Left hindlimb (tissue), 1 donor: ENCODE measurements at places on chromosomes 13 and 19.

- no peak for DNase-seq
Measured at GRCh38 chr13:96940961-96941360, 53.3 kb downstream of the OXGR1 start.

DNA sequence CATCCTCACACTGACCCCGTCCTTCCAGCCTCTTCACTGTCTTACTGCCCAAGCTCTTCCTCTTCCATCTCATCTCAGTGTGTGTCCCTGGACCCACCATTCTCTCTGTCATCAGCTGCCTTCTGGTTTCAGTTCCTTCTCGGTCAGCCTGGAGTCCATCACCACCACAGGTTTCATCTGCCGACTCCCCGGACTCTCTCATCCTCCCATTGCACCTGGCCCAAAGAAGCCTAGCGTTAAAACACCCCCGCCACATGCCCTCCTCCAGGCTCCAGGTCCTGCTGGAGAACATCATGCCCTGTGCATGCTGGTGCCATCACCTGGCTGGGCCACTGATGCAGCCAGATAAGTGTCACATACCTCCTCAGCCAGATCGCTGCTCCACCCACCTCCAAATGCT lies 122.1 kb upstream of the GPR12 start:
- no peak for DNase-seq

DNA sequence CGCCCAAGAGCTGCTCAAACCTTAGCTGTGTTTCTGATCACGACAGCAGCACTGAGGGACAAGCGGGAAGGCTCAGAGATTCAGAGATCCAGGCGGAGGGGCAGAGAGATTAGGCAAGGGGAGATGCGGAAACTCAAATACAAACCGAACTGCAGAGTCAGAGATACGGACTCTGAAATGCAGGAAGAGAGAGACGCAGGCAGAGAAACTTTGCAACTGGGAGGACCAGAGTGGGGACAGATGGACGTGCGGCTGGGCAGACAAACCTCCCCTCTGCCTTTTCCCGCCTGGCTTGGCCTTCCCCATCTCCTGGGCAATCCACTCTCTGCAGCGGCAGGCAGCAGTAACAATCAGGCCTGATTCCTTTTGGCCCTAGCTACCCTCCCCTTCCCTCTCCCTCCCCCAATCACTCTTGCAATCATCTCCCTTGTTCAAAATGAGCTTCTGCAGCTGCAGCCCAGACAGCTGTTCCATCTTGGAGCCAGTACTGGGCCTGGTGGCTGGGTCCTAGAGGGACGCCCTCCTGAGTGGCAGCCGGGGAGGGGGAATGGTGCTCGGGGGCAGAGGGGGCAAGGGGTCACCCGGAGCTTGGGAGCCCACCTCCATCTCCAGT lies 29.7 kb downstream of the OLFM2 start:
- DNase-seq, result peak; percentile 59

- no peak for DNase-seq
Measured at GRCh38 chr13:102904408-102904862, 58.6 kb downstream of the ERCC5 start.

GRCh38 chr13:106186366-106187030 lies 349.0 kb downstream of the EFNB2 start:
- no peak for DNase-seq

DNA sequence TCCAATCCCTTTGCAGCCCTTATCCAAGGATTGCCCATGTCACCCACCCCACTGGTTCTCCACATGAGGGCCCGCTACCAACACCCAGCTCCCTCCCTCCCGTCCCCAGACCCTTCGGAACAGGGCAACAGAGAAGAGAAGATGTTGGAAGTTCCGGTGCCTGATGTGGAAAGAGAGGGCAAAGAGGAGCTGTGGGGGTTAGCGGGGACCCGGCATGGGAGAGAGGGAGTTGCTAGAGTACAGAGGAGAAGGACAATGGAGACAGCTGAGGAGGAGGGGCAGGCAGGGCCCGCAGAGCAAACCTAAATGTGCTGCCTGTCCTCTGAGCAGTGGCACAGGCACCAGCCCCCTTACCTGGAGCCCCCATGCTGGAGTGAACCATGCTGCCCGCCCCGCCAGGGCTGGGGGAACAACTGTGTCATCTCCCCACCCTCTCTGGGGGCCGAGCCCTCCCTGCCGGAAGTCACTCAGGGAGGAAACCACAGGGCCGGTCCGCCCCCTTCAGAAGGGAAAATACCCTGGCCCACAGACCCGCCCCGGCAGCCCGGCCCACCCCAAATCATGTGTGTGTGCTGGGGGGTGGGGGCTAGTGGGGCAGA lies at the start of gene POU2F2:
TSS of gene POU2F2 (minus strand) at position 417 of the 599 bp plus-strand sequence. CDS start at position 382, 35 bp downstream.
- DNase-seq, result no peak

- DNase-seq, result no peak
Measured at GRCh38 chr13:30078059-30078458, 227.6 kb upstream of the UBL3 start.

DNA sequence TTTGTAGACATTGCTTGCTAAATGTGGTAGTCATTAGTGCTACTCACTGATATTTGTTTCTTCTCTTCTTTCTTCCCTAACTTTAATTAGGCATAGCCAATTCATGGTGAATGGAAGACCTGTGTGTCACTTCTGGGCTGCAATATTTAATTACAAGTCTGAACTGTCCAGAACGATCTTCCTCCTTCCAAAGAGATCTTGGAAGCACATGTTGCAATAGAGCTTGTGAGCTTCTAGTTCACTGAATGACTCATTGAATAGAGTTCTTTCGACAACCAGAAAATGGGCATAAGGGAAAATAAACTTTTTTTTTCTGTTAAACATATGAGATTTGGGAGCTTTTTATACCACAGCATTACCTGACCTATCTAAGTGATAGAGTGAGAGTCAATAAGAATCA lies 1264.6 kb downstream of the PCDH9 start:
- DNase-seq, result no peak

DNA sequence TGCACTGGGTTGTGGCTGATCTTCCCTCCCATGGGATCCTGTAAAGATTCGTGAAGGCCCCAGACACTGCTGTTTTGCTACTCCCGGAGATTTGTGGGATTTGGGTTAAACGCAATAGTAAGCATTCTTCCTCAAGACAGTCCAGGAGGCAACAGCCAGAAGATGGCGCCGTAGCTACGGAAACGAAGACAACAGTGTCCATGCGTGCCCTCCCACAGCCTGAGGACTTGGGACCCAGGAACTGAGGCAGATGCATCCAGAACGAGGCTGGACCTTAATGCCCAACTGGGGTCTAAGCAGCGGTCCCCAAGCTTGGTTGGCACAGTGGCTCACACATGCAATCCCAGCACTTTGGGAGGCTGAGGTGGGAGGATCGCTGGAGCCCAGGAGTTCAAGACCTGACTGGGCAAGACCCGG lies 57.6 kb upstream of the ZNF507 start:
- DNase-seq, result peak; percentile 56

- DNase-seq, result no peak
Measured at GRCh38 chr13:110559429-110559943, 2.0 kb downstream of the RAB20 start.

GRCh38 chr13:102825921-102826706 lies 19.7 kb upstream of the ERCC5 start:
- no peak for DNase-seq

- peak; percentile 56 for DNase-seq
Measured at GRCh38 chr13:44921931-44922758, 67.1 kb downstream of the NUFIP1 start.

- DNase-seq, result no peak
Measured at GRCh38 chr19:28443361-28443760, 769.6 kb downstream of the UQCRFS1 start.

DNA sequence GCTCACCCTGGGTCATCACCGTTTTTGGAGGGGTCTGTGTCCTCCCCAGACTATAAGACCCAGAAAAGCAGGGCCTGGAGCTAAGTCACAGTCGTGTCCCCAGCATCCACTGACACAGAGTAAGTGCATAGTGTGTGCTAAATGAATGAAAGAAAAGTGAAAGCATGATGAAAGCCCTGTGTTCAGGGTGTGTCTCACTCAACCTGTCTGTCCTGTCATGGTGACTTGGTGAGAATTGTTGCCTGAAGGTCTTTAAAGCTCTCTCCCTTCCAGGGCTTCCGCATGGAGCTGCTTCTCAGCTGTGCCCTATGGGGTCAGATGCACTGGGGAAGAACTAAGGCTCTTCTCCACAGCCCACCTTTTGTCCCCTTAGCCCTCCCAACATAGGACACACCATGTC lies 20.5 kb upstream of the IGFL1 start:
- DNase-seq, result no peak

DNA sequence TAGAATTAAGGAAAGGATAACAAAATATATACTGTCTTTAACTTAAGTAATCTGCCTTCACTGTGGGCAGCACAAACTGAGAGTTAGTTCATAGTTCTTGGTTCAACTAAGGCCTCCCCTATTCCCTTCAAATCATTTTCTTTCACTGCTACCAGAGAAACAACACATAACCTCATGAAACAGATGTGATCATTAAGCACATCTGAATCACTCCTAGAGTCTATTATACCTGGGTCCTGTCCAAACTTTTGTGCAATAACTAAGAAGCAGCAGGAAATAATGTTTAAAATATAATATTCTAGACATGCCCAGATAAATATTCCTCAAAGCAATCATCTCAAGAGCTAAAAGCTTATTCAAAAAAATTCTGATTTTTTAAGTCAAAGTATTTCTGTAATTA lies 62.9 kb downstream of the ZC3H13 start:
- no peak for DNase-seq

DNA sequence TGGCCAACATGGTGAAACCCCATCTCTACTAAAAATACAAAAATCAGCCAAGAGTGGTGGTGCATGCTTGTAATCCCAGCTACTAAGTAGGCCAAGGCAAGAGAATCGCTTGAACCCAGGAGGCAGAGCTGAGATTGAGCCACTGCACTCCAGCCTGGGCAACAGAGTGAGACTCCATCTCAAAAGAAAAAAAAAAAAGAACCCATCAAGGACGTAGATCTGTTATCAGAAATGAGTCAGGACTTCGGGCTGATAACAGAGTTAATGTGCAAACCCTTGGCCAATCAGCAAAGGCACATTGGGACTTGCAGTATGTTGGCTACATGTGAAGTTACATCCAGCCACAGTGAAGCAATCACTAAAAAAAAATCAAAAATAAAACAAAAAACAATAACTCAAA lies 4.8 kb upstream of the LGALS7B start:
- DNase-seq, result no peak

DNA sequence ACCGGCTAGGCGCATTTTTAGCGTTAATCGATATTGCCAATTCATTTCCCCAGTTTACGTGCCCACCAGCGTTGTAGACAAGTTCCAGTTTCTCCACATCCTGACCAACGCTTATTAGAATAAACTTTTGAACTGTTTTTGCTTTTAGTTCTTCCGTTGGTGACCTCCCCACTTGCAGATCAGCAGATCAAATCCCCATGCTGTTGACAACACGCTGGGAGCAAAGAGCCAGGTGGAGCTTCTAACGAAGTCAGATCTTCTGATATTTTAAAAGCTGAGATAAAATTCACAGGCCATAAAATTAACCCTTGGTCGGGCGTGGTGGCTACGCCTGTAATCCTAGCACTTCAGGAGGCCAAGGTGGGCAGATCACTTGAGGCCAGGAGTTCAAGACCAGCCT lies 21.2 kb downstream of the RCN3 start:
- no peak for DNase-seq

- DNase-seq, result peak; percentile 74
Measured at GRCh38 chr19:54133312-54133956, 4.1 kb upstream of the CNOT3 start.

DNA sequence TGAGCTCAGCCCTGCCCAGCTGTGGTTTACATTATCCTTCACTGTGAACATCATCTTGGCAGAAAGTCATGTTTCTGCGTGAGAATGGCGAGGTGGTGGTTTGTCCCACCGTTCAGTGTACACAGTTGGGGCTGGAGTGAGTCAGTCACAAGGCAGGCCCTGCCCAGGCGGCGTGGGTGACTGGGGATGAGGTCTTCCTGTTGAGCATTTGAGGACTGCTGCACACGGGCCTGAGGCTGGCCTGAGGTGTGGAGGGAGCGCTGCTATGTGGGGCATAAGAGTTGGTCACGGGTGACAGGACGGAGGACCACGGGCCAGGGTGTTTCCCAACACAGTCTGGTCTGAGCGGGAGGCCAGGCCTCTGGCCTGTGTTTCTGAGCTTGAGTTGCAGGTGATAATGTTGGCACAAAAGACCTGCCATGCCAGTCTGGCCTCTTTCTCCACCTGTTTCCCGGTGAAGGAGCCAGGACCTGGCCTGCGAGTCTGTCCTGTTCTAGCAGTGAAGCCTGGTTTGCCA lies 13.4 kb upstream of the C19orf33 start:
- no peak for DNase-seq

DNA sequence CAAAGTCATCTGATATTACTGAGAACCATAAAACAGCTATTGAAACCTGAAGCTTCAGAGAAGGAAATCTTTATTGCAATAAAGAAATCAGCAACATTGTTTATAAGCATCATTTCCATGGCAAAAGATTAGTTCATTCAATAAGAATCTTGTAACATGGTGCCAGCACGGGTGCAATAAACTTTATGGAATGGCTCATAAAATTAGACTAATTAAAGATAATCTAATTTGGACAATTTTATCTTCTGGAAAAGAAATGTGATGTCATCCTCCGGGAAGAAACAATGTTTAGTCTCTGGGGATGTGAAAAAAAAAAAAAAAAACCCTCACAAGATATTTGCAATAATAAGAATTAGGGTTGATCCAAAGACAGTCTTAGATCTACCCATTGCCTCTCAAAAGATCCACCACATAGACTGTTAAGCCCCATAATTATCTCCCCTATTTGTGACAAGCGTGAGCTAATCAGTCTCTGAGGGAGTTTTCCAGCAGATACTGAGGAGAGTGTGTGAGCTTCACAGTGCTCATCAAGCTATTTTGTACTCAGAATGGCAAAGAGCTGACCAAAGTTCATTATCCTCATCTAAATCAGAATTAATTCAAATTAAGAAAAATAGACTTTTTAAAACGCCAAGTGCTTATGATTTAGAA lies 297.0 kb upstream of the EDNRB start:
- no peak for DNase-seq

GRCh38 chr13:71169180-71169579 lies 697.8 kb downstream of the DACH1 start:
- DNase-seq, result no peak

DNA sequence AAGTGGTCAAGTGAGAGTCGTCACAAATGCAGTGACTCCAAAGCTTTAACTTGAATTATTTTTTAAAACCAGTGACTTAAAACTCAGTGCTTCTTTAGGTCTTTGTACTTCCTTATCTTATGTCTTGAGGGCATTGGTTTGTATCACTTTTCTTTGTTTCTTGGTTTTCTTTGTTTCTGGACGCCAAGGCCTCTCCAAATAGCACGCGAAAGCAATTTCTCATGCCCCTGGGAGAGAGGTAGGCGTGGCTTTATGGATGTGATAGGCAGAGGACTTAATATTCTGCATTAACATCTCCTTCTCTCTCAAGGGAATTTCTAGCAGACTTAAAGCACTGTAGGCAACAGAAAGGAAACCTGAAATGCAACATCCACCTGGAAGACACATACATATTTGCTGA lies 20.6 kb downstream of the UBE2L5 start:
- no peak for DNase-seq

DNA sequence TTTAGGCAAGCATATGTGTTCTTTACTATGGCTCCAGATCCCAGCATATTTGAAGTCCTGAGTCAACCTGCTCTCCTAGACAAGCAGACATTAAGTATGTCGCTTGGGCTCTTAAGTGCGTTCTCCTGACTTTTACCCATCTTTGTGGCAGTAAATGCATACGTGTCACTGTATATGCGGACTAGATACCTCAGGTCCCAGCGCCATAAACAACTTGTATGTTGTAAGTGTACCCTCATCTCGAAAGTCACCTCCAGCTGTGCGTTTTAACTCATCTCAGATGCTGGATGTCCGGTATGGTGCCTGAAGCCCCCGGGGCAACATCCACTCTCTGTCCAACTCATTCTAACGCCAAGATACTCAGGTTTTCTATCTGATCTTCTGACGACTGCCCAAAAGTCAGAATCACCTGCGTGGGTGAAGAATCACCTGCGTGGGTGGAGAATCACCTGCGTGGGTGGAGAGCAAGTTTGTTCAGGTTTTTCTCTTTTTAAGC lies 1.7 kb downstream of the PTOV1 start:
- DNase-seq, result no peak
